AG09319 (cell line): ENCODE measurements at places on chromosomes 12 and 14.

DNA sequence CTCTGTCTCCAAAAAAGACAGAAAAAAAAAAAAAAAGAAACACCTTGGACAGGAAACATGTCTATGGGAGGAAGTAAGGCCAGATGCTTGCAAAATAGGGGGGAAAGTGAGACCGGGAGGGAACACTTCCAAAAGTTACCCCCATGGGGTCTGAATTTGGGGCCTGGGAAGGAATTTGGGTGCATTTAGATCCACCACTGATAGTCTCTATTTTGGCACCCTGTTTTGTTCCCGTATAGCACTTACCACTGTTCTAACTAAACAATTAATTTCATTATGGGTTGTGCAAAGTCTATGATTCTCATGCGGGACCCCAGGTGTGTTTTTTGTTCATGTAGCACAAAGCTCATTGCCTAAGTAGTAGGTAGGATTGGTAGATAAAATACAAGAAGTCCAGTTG is 1.4 kb upstream of the MLEC start:
- no peak for DNase-seq

DNA sequence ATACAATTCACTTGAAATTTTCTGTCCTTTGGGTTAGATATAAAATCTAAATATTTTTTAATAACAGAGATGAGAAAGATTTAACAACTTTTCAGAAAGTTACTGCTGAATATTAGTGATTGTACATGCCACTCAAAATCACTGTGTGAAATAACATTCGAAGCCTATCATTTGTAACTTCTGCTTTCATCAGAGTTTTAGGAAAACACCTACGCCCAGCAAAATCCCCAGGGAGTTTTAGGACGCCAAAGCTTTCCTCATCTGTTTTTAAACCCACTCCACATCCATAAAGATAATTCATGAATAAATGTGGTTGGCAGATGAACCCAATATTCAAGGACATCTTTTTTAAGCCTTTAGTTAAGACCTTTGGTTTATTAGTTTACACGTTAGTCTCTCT is 23.9 kb downstream of the TC2N start:
- no peak for DNase-seq

DNA sequence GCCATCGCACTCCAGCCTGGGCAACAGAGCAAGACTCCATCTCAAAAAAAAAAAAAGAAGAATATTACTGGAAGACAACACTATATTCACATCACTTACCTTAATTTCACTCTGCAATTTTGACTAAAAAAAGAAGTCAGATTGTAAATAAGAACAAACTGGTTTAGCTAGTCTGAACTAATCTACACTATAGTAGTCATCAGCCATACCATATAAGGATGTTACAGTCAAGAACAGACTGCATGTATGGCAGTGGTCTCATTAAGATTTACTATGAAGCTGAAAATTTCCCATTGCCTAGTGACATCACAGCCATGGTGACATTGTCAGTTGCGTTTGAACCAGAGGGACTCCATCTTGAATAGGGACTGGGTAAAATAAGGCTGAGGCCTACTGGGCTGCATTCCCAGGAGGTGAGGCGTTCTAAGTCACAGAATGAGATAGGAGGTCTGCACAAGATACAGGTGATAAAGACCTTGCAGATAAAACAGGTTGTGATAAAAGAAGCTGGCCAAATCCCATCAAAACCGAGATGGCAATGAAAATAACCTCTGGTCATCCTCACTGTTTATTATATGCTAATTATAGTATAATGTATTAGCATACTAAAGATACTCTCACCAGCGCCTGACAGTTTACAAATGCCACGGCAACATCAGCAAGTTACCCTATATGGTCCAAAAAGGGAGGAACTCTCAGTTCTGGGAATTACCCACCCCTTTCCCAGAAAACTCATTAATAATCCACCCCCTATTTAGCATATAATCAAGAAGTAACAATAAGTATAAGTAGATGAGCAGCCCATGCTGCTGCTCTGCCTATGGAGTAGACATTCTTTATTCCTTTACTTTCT is 51.2 kb downstream of the OSBPL8 start:
- no peak for DNase-seq

DNA sequence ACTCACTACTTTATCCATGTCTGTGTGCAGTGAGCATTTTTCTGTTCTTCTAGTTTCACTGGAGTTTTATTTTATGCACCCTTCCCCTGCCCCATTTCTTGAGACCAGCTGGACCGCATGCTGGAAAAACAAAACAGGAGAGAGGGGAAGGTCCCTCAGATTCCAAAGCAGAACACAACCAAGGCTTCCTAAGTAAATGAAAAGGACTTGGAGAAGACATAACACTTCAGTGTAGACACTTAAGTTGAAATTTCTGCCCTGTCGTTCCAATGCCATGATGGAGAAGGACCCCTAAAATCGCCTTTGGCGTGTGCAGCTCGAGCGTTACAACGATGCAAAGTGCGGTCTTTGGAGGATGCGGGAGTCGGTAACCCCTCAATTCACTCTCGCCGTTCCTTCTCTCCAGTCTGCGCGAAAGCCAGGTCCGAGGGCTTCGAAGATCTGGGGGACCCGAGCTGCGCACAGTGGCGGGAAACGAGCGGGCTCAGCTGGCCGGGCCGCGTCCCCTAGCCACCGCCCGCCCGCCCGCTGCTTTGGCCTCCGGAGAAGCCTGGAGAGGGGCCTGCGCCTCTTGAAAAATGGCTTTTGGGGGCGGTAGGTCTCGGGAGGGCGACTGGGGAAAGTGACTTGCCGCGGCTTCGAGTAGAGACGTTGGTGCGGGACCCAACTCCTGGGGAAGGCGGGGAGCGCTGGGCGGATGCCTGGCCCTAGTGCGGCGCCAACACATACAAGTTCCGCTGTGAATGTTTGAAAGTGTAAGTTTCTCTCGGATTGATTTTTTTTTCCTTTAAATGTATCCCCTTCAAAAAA is 11.2 kb upstream of the HOXC13 start:
- no peak for DNase-seq

DNA sequence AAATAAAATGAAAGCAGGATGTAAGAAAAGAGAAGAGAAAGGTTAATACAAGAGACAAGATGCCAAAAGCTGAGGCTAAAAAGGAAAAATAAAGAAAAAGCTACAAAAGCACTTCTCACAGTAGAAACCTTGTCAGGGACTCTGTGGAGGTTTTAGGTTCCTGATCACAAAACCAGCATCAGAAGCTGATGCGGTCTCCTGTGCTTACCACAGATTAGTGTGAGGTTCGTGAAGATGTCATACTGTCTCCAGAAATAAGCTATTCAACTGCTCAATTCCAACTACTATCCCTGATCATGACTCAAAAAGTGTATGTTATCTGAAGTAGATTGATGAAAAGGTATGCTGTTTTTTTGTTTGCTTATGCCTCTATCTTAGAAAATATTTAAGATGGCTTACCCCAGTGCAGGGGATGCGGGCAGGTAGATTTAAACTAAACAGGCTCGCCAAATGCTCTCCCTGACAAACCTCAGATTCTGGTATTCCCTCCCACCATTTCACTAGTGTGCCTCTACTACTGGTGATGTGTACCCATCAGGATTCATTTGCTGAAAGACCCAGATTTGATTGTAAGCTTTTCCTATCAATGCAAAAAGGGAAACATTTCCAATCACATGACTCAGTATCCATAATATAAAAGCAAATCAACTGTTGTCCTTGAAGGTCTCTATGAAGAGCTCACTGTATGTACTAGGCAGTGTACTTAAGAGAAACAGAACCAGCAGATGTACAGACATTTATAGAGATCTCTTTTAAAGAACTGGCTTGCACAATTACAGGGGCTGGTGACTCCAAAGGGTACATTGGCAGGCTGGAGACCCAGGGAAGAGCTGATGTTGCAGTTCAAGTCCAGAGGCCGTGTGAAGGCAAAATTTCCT is 169.5 kb upstream of the FOXN3 start:
- no peak for DNase-seq

GRCh38 chr12:131137836-131138637 is 184.3 kb downstream of the ADGRD1 start:
- no peak for DNase-seq

GRCh38 chr12:69204191-69204590 is 35.2 kb upstream of the CPSF6 start:
- DNase-seq, result no peak

DNA sequence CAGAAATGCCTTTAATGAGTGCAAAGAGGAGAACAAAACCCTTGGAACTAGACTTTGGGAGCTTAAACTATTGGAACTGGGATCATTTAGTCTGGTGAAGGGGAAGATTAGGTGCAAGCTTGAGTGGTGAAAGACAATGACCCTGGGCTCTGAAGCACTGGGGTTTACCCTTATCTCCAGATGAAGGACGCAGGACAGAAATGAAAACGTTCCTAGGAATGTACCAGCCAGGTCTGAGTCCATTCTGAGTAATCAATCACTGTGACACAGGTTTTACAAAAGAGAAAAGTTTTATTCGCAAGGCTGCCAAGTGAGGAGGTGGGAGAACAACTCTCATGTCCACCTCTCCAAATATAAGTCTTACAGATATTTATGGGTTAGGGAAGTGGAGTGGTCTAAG is 249.1 kb downstream of the LRIG3 start:
- no peak for DNase-seq

- no peak for DNase-seq
Measured at GRCh38 chr12:57740656-57741412, 2.3 kb upstream of the AGAP2 start.

DNA sequence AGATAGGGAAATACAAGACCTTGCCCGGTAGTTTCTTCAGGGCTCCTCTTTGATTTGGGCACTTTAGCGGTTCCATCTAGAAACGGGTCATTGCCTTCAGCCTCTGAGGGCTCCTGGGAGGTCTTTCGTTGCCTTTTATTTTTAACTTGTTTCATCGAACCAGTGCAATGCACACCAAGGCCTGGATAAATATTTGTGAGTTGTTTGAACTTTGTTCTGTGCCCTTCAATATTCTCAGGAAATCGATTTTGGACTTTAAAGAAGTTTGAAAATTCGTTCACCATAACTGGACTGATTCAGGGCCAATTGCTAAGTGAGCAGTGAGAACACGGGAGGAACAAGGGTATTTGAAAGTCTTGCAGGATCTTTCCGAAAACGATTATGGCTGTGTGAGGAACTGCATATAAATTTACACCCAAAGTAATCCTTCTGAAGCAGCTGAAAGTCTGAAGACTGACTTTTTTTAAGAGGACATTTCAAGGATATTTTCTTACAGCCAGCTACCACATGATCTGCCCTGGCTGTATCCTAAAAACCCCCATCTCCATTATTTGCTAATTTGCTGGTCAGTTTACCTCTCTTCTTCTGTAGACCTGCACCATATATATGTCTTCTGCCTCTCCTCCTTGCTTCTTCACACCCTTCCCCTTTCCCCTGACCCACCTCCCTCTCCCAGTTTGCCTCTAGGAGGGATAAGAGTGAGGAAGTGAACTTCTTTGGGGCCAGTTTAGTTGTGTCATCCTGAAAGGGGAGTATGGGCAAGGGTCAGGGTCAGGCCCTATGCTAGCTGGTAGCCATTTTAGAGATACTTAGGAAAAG is 8.0 kb downstream of the DUSP6 start:
- DNase-seq, result no peak

GRCh38 chr12:29737644-29738043 is 46.1 kb downstream of the TMTC1 start:
- no peak for DNase-seq
